Ascending aorta (tissue), 2 donors: ENCODE measurements at places on chromosomes 4 and X.

- no peaks in the 10 kb centered on the region for H3K36me3 ChIP-seq
- H3K27me3 ChIP-seq, result no peaks in the 10 kb centered on the region
- DNase-seq, result no peak
- no peak overlapping the region for H3K4me3 ChIP-seq
Observed at GRCh38 chr4:164591666-164592065, 162.3 kb upstream of the SMIM31 start.

DNA sequence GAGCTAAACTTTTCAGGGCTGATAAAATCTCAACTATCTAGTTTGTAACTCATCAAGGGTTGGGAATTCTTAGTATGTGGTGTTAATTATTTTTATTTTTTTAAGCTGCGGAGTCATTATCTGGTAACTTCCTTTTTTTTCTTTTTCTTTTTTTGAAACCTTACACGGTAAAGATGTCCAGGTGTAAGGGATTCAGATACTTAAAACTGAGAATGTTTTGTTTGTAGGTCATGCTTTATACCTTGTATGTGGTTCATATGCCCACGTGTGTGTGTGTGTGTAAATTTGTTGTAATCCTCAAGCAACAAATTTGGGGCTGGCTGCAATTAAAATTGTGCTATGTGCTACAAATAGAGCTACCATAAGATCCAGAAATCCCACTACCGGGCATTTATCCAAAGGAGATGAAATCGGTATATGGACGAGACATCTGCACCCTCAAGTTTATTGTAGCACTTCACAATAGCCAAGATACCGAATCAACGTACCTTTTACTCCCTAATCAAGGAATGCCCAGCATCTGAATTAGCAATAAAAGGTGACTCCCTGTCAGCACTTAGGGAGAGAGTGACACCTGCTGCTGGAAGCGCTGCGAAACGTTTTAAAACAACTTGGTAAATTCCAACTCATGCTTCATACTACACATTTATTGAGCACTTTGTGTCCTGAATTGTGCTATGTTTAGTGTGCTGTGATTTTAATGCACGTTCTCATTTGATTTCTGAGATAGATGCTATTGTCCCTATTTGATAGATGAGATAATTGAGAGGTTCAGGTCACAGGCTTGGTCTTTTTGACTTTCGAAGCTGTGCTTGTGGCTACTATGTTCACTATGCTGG is 16.1 kb downstream of the MSMO1 start:
- H3K4me3 ChIP-seq, result no peak overlapping the region
- H3K4me1 ChIP-seq, result no peaks in the 10 kb centered on the region
- H3K27ac ChIP-seq, result no peak overlapping the region
- DNase-seq, result no peak
- H3K36me3 ChIP-seq, result peaks cover 10% of the 10 kb centered on the region

GRCh38 chr4:132646186-132646585 is 502.9 kb upstream of the PCDH10 start:
- no peaks in the 10 kb centered on the region for H3K27me3 ChIP-seq
- H3K4me3 ChIP-seq, result no peak overlapping the region
- no peak for DNase-seq
- no peak overlapping the region for H3K27ac ChIP-seq

GRCh38 chrX:153999359-154000037 is 20.2 kb downstream of the IRAK1 start:
- H3K4me1 ChIP-seq, result no peaks in the 10 kb centered on the region
- no peaks in the 10 kb centered on the region for H3K36me3 ChIP-seq
- no peak overlapping the region for H3K27ac ChIP-seq
- H3K4me3 ChIP-seq, result no peak overlapping the region
- DNase-seq, result no peak
- no peaks in the 10 kb centered on the region for H3K27me3 ChIP-seq

GRCh38 chrX:154751203-154751668 is 359 bp upstream of the GAB3 start:
- peak overlapping the region; percentile 46 for H3K4me3 ChIP-seq
- H3K27ac ChIP-seq, result peak overlapping the region; percentile 88
- H3K36me3 ChIP-seq, result no peaks in the 10 kb centered on the region
- H3K27me3 ChIP-seq, result no peaks in the 10 kb centered on the region
- DNase-seq, result no peak
